ENCODE measurements at places on chromosomes 12 and 14.
A peak's percentile ranks its signal among the peaks of the same experiment; 100 is the strongest.

GRCh38 chr14:93120517-93120916, 4.8 kb upstream of the ITPK1 start:
- no peak overlapping the region for H3K4me3 ChIP-seq
- H3K4me1 ChIP-seq: peaks cover 9% of the 10 kb centered on the region
- no peak overlapping the region for H3K27ac ChIP-seq
- no peaks in the 10 kb centered on the region for H3K36me3 ChIP-seq
- H3K27me3 ChIP-seq: peaks cover 3% of the 10 kb centered on the region
- no peak for DNase-seq

- H3K27me3 ChIP-seq: no peaks in the 10 kb centered on the region
- no peak overlapping the region for H3K4me3 ChIP-seq
- no peak for DNase-seq
- H3K27ac ChIP-seq: no peak overlapping the region
- peaks cover 27% of the 10 kb centered on the region for H3K4me1 ChIP-seq
Measured at GRCh38 chr12:21615431-21615830, 10.8 kb upstream of the GYS2 start.

GRCh38 chr12:25682421-25682820, 129.3 kb upstream of the LMNTD1 start:
- no peaks in the 10 kb centered on the region for H3K36me3 ChIP-seq
- H3K27ac ChIP-seq: no peak overlapping the region
- no peaks in the 10 kb centered on the region for H3K4me1 ChIP-seq
- no peak for DNase-seq

DNA sequence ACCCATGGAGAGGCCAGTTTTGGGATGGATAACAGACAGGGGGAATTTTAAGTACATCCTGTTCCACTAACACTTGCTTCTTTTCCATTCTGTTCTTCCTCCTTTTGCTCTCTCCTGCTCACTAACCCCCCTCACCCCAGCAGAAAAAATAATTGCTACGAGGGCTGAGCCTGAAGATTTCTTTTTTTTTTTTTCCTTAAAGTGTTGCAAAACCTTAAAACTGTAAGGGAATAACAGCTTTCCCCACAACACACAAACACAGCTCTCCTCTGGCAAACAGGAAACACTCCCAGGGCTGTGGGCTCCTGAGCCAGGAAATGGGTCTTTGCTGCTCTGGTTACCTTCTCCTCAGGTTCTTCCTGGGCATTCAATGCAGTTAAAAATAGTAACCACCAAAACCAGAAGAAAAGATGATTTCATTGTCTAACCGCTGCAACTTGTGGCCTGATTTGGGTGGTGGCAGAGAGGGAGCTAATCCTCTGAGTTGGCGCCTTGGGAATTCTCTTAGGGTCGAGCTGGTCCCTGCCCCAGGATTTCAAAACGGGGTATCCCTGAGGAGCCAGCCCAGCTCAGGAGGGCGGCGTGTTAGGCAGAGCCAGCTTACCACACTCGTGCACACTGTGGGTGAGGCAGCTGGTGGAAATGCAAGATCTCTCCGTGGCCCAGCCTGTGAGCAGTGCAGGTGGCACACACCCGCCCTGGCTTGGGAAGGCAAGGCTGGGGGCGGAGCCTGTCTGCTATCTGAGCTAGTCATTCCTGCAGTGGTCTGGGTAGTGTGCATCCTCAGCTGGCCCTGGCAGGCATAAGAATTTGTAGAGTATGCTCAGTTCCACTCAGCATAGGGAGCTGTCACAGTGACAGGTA, 17.1 kb upstream of the EMP1 start:
- peak; percentile 83 for DNase-seq
- H3K36me3 ChIP-seq: no peaks in the 10 kb centered on the region
- H3K27ac ChIP-seq: peak overlapping the region; percentile 35

GRCh38 chr14:95106971-95107370, 50.4 kb downstream of the DICER1 start:
- no peak overlapping the region for H3K27ac ChIP-seq
- H3K27me3 ChIP-seq: no peaks in the 10 kb centered on the region
- no peak for DNase-seq
- no peaks in the 10 kb centered on the region for H3K4me1 ChIP-seq
- H3K36me3 ChIP-seq: peaks cover 58% of the 10 kb centered on the region

- H3K4me3 ChIP-seq: no peak overlapping the region
- peaks cover 5% of the 10 kb centered on the region for H3K4me1 ChIP-seq
- no peaks in the 10 kb centered on the region for H3K36me3 ChIP-seq
- DNase-seq: no peak
Measured at GRCh38 chr14:96197163-96197852, 7.3 kb upstream of the BDKRB2 start.

- H3K4me3 ChIP-seq: no peak overlapping the region
- no peak for DNase-seq
Measured at GRCh38 chr14:20794644-20795369, 7.8 kb downstream of the RNASE1 start.

GRCh38 chr14:61474701-61475100, 153.3 kb downstream of the PRKCH start:
- no peak for DNase-seq
- peak overlapping the region; percentile 85 for H3K27ac ChIP-seq
- peaks cover 94% of the 10 kb centered on the region for H3K4me1 ChIP-seq
- H3K4me3 ChIP-seq: no peak overlapping the region
- peaks cover 54% of the 10 kb centered on the region for H3K36me3 ChIP-seq
- no peaks in the 10 kb centered on the region for H3K27me3 ChIP-seq

DNA sequence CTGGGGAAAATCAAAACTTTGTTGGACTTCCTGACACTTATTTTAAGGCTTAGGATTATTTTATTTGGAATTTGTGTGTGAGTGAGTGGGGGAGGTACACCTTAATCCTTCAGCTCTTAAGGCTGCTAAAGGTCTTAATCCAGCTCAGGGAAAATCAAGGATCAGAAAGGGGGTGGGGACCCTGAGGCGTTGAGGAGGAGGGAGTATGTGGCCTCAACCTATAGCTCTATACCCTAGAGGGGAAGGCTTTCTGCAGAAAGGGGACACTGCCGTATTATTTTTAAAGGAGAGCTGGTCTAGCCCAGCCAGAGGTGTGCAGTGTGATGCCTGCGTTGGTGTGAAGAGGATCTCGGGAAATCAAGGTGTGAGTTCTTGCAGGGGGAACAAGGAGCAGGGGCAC, 20.0 kb downstream of the IRF2BPL start:
- H3K36me3 ChIP-seq: no peaks in the 10 kb centered on the region
- H3K4me1 ChIP-seq: peaks cover 2% of the 10 kb centered on the region
- H3K27me3 ChIP-seq: no peaks in the 10 kb centered on the region
- no peak for DNase-seq

DNA sequence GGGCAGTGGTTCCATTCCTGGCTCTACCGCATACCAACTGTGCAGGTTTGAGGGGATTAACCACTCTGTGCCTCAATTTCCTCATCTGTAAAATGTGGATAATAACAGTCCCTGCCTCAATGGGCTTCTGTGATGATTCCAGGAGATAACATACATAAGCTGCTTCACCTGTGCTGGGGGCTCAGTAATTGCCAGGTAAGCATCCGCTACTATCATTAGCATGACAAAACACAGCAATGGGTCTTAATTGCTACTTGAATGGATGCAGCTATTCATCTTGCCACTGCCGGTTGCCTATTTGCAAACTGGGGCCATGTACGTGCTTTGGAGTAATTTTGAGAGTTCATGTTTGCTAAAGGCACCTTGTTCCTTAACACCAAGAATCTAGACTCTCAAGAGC, 132.6 kb downstream of the TMEM132D start:
- no peak overlapping the region for H3K4me3 ChIP-seq
- no peaks in the 10 kb centered on the region for H3K4me1 ChIP-seq
- no peaks in the 10 kb centered on the region for H3K36me3 ChIP-seq
- no peaks in the 10 kb centered on the region for H3K27me3 ChIP-seq

DNA sequence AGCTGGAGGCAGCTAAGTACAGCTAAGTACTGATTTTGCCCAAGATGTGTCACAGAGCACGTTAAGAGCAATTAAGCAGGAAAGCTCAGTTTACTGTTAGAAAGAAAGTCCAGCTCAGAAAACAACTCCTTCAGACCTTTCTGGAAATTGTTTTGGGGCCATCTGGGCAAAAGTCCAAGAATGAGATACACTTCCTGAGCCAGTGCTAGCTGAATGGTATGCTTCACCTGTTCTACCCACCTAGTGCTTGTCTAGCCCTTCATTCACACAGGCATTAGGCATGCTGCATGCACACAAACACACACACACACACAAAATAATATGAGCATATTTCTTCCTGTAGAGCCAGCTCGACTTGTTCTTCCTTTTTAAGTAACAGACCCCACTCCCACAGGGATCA, 6.6 kb upstream of the IKZF4 start:
- no peak for DNase-seq
- no peak overlapping the region for H3K4me3 ChIP-seq
- no peak overlapping the region for H3K27ac ChIP-seq
- peaks cover 3% of the 10 kb centered on the region for H3K27me3 ChIP-seq

DNA sequence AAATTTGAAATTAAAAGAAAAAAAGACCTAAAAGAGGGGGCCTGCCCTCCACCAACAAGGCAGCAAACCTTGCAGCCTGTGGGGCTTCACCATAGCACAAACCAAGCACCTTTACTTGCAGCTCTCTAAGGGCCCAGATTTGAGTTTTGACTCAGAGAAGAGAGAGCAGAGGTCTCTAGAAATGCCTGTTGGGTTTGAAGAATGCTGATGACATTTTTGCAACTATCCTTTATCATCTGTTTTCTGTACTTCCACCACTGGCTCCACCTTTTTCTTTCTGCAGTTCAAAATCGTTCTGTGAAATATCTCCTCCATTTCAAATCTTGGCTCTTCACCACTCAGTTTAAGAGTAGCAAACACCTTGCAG, 83.8 kb upstream of the HMGA2 start:
- no peak for DNase-seq
- H3K27me3 ChIP-seq: peaks cover 29% of the 10 kb centered on the region
- H3K4me3 ChIP-seq: no peak overlapping the region
- peaks cover 9% of the 10 kb centered on the region for H3K4me1 ChIP-seq

DNA sequence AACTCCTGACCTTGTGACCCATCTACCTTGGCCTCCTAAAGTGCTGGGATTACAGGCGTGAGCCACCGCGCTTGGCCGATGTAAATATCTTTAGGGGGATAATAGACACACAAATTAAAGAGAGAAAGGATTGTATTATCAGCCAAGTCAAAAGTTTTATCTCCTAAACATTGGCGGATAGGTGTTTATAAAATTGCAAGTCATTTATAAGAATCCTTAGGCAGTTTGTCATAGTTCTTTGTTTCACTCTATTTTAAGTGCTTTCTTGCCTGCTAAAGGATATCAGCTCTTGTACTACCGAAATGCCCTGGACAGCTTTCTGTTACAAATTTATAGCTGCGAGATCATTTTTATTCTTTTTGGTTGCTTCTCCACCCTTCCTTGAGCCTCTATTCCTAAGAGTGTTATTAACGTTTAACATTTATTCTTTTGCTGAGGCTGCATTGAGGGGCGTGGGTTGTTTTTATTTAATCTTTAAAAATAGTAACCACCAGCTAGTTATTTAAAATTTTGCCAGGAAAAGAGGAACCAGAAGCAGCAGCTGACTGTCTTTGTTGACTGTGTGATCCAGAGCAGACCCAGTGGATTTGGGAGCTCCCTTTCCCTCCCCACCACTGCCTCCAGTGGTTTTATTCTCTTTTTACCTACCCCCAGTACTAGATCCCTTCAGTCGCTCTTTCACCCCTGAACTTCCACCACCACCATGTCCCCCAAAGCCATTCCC, 106.4 kb downstream of the DIP2B start:
- no peaks in the 10 kb centered on the region for H3K27me3 ChIP-seq
- DNase-seq: no peak
- no peak overlapping the region for H3K27ac ChIP-seq
- no peaks in the 10 kb centered on the region for H3K36me3 ChIP-seq
- H3K4me1 ChIP-seq: no peaks in the 10 kb centered on the region

- peaks cover 41% of the 10 kb centered on the region for H3K27me3 ChIP-seq
- H3K4me3 ChIP-seq: peak overlapping the region; percentile 54
- peak; percentile 81 for DNase-seq
- H3K27ac ChIP-seq: no peak overlapping the region
- no peaks in the 10 kb centered on the region for H3K36me3 ChIP-seq
Measured at GRCh38 chr14:20530771-20531571, 25.6 kb downstream of the RNASE10 start.

- DNase-seq: no peak
- H3K27ac ChIP-seq: no peak overlapping the region
- peaks cover 46% of the 10 kb centered on the region for H3K4me1 ChIP-seq
- H3K36me3 ChIP-seq: peaks cover 5% of the 10 kb centered on the region
Measured at GRCh38 chr14:98014851-98015615, 1217.9 kb downstream of the VRK1 start.

- no peaks in the 10 kb centered on the region for H3K4me1 ChIP-seq
- DNase-seq: no peak
- H3K27me3 ChIP-seq: no peaks in the 10 kb centered on the region
- no peak overlapping the region for H3K27ac ChIP-seq
Measured at GRCh38 chr12:84807249-84807648, 105.3 kb downstream of the SLC6A15 start.

- H3K27ac ChIP-seq: no peak overlapping the region
- H3K27me3 ChIP-seq: no peaks in the 10 kb centered on the region
- no peak for DNase-seq
- no peaks in the 10 kb centered on the region for H3K36me3 ChIP-seq
Measured at GRCh38 chr12:82279536-82280058, 78.6 kb downstream of the CCDC59 start.

DNA sequence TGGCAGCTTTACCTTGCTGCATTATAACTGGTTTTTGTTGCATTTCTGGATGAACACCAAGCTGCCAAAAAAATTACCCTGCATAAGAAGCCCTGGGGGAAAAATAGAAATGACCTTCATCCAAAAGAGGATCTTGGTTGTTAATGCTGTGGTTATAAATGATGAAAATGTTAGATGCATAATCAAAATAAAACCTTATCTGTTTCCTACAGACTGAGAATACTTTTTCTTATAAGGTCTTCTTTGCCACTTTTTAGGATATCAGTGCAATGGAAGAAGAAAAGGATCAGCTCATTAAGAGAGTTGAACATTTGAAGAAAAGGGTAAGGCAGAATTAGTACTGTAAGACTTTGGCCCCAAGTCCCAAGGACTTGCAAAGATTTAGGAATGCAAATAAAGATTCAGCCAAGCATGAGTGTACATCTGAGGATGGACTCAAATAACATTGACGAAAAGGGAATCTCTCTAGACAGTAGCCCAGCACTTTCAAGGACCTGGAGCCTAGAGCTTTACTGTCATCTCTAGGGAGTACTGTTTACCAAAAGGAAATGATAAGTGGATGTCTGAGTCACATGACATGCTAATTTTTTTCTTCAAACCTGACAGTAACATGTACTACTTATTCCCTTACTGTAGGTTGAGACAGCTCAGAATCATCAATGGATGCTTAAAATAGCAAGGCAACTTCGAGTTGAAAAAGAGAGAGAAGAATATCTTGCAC, 10.7 kb downstream of the IFT81 start:
- H3K4me1 ChIP-seq: peaks cover 7% of the 10 kb centered on the region
- no peaks in the 10 kb centered on the region for H3K27me3 ChIP-seq
- no peak overlapping the region for H3K4me3 ChIP-seq
- no peaks in the 10 kb centered on the region for H3K36me3 ChIP-seq
- no peak for DNase-seq

- peak; percentile 62 for DNase-seq
- no peak overlapping the region for H3K27ac ChIP-seq
- no peaks in the 10 kb centered on the region for H3K36me3 ChIP-seq
- peak overlapping the region; percentile 36 for H3K4me3 ChIP-seq
Measured at GRCh38 chr12:116708826-116709756, 28.8 kb downstream of the SPRING1 start.
